ENCODE measurements at places on chromosomes 2 and 18. TPM values are rescaled to one million over a fixed set of nuclear protein-coding genes. Genes with fewer than 3 reads are reported as not detected.

CCL20 gene
- total RNA-seq = not detected

MGAT4A gene
- total RNA-seq = not detected

IL1F10 gene
- not detected for total RNA-seq

POTEC gene
- not detected for total RNA-seq

CYP27A1 gene
- 4.1 TPM for total RNA-seq

MAP4K4 gene
- total RNA-seq = 83.1 TPM

DLGAP1 gene
- total RNA-seq = not detected

EIF2B4 gene
- total RNA-seq = 52.1 TPM

RIT2 gene
- not detected for total RNA-seq

LIPG gene
- 2.2 TPM for total RNA-seq

GRB14 gene
- not detected for total RNA-seq

GKN1 gene
- total RNA-seq = not detected

RTKN gene
- total RNA-seq = 5.6 TPM

POTEJ gene
- total RNA-seq = not detected

CDH7 gene
- total RNA-seq = not detected

TXNDC2 gene
- total RNA-seq = not detected

SLC35F6 gene
- 55.2 TPM for total RNA-seq

LHCGR gene
- total RNA-seq = not detected

SGO2 gene
- total RNA-seq = 22.9 TPM

RNF152 gene
- 18.0 TPM for total RNA-seq

MC4R gene
- not detected for total RNA-seq

KIAA2012 gene
- 0.03 TPM for total RNA-seq

SCN9A gene
- total RNA-seq = 11.5 TPM

GAL3ST2 gene
- total RNA-seq = not detected

SERPINB2 gene
- total RNA-seq = 0.74 TPM

TYMS gene
- total RNA-seq = 113 TPM

AQP12B gene
- not detected for total RNA-seq

CHRNG gene
- not detected for total RNA-seq

ACMSD gene
- total RNA-seq = not detected

ATF2 gene
- 34.9 TPM for total RNA-seq

DCDC2C gene
- not detected for total RNA-seq

L3MBTL4 gene
- total RNA-seq = 6.8 TPM

LRP2 gene
- 0.13 TPM for total RNA-seq

KCNG2 gene
- not detected for total RNA-seq

GREB1 gene
- not detected for total RNA-seq

SERPINB12 gene
- not detected for total RNA-seq

RGPD3 gene
- 0.39 TPM for total RNA-seq

C2orf15 gene
- not detected for total RNA-seq

COLEC12 gene
- 58.8 TPM for total RNA-seq

COL5A2 gene
- total RNA-seq = 1,030 TPM

OR6B2 gene
- total RNA-seq = not detected

RNU2-63P gene
- total RNA-seq = 34.9 TPM

TMEM169 gene
- total RNA-seq = 0.84 TPM
